Cortex of kidney (tissue), 1 donor: ENCODE measurements at places on chromosomes 2 and 18.

- no peak for DNase-seq
Measured at GRCh38 chr2:161135951-161136593, 24.2 kb upstream of the TANK start.

- no peak for DNase-seq
Measured at GRCh38 chr18:64318547-64318946, 169.7 kb upstream of the LINC00305 start.

DNA sequence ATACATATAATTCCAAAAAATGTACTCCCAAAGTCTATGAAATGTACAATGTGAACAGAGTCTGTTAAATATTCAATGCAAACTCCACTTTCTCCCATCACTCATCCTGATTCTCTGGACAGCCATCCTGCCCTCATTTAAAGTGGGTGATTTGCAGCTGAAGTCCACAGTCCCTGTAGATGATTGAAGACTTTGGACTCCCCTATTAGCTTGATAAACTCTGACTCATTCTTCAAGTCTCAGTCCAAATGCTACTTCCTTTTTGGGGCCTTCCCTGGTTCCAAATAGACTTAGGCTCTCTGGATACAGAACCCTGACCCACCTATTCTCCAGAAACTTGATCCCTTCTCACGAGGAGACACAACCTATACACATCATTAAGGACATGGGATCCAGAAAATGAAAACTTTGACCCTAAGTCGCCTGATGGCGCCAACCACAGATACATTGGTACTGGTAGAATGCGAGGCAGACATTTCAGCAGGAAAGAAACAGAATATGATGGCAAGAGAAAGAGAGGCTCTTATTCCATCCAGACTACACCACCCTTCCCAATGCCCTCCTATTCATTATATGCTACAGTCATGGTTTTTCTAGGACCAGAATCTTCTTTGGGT is 122.7 kb downstream of the VIT start:
- no peak for DNase-seq

GRCh38 chr2:216856406-216857065 is 3.3 kb downstream of the TNP1 start:
- no peak for DNase-seq

DNA sequence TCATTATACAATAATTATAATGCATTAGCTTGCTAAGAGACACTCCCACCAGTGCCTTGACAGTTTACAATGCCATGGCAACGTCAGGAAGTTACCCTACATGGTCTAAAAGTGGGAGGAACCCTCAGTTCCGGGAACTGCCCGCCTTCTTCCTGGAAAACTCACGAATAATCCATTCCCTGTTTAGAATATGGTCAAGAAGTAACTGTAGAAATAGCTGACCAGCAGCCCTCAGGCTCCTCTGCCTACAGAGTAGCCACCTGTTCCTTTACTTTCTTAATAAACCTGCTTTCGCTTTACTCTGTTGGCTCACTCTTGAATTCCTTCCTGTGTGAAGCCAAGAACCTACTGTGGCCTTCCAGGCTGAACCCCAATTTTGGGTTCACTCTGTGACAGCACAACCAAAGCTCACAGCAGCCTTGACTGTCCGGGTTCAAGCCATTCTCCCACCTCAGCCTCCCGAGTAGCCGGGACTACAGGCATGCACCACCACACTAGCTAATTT is 20.0 kb upstream of the PTPN2 start:
- no peak for DNase-seq

DNA sequence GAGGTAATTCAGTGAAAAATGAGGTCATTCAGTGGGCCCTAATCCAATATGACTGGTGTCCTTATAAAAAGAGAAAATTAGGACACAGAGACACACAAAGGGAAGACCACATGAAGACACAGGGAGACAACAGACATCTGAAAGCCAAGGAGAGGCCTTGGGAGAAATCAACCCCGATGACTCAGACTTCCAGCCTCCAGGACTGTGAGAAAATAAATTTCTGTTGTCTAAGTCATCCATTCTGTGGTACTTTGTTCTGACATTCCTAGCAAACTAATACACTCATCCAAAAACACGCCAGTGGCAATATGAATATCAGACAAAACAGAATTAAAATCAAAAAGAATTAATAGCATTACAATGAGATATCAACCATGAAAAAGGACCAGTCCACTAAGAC is 303.7 kb downstream of the SS18 start:
- no peak for DNase-seq

GRCh38 chr2:142104134-142104758 is 26.6 kb downstream of the LRP1B start:
- DNase-seq = no peak

DNA sequence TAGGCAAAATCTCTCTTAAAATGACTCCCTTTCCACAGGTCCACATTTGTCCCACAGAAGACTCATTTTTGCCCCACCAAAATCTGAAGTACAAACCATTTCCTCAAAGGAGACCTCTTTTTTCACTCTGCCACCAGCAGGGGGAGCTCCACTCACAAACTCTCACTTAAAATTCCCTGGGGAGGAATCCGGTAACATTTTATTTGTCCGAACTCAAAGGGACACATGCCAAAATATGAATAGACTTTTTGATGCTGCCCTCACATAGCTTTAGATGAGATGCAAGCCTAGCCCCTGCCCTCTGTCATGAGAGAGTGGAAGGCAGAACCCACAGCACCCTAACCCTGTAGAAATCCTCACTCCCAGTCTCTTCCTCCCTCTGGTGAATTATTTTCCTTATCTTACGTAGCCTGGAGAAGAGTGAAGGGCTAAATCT is 57.1 kb downstream of the RMDN2 start:
- no peak for DNase-seq

DNA sequence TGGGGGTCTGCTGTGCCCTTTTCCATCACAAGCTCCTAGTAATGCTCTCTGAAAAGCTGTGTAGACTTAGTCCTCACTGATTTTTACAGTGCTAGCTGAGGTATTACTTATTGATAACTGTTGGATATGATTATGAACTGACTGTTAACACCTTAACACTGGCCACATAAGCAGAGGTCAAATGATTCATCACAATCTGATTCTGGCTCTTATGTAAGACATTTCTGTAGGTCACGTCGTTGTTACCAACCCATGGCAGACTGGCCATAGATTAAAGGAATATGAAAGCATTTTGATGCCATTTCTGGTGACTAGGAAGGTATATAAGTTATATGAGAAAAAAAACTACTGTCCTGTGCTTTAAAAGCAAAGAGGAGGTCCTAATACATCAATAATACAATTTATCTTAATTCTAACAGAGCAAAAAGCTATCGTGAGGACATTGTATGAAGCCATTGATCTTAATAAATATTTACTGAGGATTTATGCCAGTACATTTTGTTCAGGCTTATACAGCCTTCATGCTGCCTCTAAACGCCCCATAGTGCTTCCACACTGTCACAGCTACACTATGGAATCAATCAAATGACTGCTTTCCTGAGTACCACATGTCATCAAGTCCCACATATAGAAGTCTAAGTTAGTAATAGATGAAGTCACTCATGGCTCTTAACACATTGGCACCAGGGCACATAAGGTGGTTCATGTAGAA is 6.9 kb upstream of the RND3 start:
- DNase-seq = no peak

DNA sequence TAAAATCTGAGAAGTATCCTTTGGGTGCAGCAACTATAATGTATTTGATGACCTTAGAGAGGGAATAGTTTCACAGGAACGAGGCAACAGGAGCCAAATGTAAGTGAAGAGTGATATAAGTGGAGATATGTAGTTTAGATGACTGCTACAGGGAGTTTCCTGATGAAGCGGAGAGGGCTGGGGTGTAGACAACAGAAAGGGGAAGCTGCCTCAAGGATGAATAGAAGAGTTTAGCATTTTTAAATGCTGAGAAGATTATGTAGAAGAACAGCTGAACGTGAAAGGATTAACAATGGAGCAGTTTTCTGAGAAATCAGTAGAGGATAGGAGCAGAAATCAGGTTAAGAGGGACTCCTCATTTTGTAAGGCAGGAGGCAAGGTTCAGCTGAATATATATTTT is 133.3 kb downstream of the LCLAT1 start:
- DNase-seq = no peak

- DNase-seq = no peak
Measured at GRCh38 chr2:190640117-190640516, 8.8 kb upstream of the NAB1 start.

DNA sequence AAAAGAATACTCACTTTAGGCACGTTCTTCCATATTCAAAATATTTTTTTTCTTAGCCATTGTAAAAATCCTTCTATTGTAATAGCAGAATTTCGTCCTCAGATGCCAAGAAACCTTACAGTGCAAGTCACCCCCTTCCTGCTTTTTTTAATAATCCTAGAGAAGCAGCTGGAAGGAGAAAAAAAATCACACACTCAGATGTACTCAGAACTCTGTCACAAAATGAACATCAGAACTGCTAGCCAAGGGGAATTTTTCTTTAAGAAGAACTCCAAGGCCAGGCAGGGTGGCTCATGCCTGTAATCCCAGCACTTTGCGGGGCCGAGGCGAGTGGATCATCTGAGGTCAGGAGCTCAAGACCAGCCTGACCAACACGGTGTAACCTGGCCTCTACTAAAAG is 127.3 kb upstream of the SPATS2L start:
- DNase-seq = no peak

- DNase-seq = no peak
Measured at GRCh38 chr2:84894758-84895520, 10.5 kb upstream of the TMSB10 start.

DNA sequence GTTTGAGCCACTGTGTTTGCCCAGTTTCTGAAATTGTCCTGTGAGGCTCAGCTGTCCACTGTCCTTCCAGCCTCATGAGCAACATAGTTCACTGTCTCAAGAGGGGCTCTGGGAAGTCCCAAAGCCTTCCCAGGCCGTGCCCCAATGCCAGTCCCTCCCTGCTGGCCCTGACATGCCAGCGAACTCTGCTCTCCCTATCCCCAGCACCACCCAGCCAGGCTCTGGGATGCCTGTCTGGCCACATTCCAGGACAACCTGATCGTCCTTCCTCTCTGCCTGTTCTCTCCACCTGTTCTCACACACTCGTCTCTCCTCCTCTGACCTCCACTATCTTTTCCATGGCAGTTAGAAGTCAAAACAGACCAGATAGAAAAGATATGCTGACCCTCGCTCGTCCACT is 278.0 kb upstream of the ID2 start:
- DNase-seq = no peak

GRCh38 chr18:48872234-48873145 is 78.3 kb downstream of the SMAD7 start:
- DNase-seq = no peak

- no peak for DNase-seq
Measured at GRCh38 chr18:45785134-45785533, 40.3 kb upstream of the SIGLEC15 start.

DNA sequence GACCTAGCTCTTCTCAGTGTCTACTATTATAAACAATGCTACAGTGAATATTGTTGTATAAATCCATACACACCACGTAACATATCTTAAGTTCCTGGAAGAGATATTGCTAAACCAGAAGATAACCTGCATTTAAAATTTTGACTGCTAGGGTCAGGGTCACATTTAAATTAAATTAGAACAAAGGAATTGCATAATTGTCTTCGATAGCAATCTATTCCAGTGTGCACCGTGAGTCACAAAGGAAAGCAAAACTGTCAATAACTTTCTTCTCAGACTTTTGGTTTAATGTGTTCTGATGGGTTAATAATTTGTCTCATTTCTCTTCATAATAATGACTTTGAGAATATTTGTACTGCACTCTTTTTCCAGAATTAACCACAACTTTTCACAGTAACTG is 4.2 kb downstream of the GEN1 start:
- DNase-seq = no peak

DNA sequence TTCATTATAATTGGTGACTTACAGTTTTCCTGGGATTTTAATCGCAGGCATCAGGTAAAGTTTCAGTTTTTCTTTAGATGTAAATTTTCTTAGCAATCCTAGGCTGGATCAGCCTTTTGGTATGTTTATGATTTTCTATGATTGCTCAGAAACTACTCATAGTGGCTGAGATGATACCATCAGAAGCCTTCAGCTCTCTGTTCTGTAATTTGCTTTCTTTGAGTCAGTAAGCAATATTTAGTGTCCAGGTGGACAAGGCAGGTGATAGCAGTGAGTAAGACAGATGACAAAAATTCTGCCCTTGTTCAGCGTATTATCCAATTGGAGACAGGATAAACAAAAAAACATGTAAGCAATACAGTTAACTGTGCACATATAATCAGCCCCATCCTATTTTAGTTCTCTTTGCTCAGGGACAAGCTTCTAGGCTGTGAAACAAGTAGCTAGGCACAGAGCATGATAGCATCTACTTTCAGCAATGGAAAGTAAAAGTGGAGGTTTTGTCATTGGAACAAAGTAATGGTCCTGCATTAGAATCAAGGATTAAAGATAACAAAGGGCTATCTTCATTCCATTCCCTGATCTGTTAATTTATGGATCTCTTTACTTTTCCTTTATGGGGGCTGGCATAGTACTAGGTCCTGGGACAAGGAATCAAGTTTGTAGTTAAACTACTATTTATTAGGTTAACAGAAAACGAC is 100.8 kb downstream of the EPC2 start:
- no peak for DNase-seq

- DNase-seq = no peak
Measured at GRCh38 chr2:49004036-49004626, 150.2 kb downstream of the FSHR start.

DNA sequence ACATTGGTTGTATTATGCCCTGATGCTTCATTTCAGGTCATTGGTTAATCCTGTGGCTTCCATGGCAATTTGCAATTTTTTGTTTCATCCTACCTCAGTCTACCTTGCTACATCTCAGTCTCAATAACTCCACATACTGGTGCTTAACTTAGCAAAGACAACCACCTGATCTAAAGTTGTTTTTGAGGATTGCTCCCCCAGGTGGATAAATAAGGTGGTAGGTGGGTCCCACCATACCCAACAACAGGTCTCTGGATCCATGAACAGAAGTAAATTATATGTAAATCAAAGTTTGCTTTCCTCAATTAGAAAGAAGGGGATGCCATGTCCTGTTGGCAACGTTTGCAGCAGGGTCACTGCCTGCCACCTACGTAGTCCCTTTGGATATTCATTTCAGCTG is 7.0 kb downstream of the XIRP2 start:
- DNase-seq = no peak

DNA sequence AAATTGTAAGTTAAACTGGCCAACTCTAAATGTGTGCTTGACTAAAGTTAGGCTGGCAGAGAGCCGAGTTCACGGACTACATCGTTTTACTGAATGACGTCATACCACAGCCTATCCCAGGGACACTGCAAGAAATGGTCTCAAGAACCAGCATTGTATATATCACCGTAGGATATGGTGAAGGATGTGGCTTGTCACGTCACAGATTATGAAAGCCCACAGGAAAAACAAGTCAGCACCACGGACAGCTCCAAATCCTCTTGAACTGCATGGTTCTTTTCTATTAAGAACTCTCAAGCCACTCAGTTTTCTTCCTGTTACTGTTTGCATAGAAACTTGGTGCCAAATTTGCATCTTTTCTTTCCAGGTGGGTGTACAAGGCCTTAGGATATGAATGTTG is 85.1 kb upstream of the ACAA2 start:
- no peak for DNase-seq

GRCh38 chr2:16760426-16760825 is 94.8 kb upstream of the CYRIA start:
- DNase-seq = no peak
